SK-MEL-5 (cell line): ENCODE measurements at places on chromosomes 4 and X. TPM values are rescaled to one million over a fixed set of nuclear protein-coding genes. Genes with fewer than 3 reads are reported as not detected.

The NXF2B gene
- total RNA-seq, result 0.13 and 0.16 TPM in 2 replicates

The PPBP gene
- total RNA-seq, result not detected in 2 replicates

The STARD8 gene
- total RNA-seq, result 0.34 and 0.48 TPM in 2 replicates

The CENPI gene
- total RNA-seq, result 19.6 and 20.8 TPM in 2 replicates

The SLC9A7 gene
- 3.4 and 5.9 TPM in 2 replicates for total RNA-seq

The SMIM20 gene
- total RNA-seq, result 50.4 and 64.8 TPM in 2 replicates

The CXXC4 gene
- total RNA-seq, result 1.7 and 1.8 TPM in 2 replicates

The GPR143 gene
- total RNA-seq, result 207 and 215 TPM in 2 replicates

The DUSP9 gene
- 6.1 and 6.8 TPM in 2 replicates for total RNA-seq
